Immature natural killer cell (primary cell): ENCODE measurements at places on chromosomes 4 and X. TPM values are rescaled to one million over a fixed set of nuclear protein-coding genes. Genes with fewer than 3 reads are reported as not detected.

DNA sequence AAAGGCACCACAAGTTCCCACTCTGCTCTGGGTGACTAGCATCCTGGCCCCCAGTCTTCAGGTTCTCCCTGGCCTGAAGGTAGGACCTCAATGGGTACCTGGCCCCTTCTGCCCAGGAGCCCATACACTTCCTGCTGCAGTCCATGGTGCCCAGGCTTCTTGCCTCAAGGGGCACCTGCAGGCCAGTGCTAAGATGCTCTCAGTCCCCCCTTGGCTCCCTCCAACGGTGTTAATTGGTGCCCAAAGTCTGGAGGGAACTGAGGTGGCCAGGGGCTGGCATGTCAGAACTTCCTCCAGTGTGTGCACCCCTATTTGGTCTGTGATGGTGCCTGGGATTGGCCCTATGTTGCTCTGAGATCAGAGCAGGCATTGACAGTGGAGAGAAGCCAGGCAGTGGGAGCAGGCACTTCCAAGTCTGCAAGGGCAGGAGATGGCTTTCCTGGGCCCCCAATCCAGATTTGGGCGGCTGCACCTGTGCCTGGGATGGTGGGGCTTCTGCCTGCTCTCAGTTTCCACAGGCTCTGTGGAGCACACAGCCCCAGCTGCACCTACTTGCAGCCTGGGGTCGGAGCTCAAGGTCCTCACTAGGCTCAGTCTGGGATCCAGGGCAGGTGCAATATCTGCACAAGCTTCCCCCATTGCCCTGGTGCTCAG, 301.6 kb downstream of the FAM47B start:
- DNase-seq, result no peak
- H3K4me3 ChIP-seq, result no peak overlapping the region
- peaks cover 3% of the 10 kb centered on the region for H3K27me3 ChIP-seq
- no peaks in the 10 kb centered on the region for H3K36me3 ChIP-seq
- no peaks in the 10 kb centered on the region for H3K4me1 ChIP-seq

DNA sequence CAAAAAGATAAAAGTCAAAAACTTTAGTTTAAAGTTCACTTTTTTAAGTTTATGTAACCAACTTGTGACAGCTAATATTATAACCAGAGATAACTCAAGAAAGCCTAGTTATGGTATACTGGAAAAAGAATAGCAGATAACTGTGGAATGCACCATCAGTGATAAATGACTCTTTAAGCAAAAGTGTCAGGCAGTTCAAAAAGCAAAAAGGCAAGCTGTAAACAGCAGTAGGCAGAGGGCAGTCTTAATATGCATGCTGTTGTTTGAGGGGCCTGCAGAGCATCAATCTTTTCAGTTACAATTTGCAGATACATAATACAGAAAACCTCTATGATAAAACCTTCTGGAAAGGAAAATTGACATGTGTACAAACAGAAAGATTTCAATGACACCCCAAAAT, 81.8 kb upstream of the JADE1 start:
- H3K4me3 ChIP-seq, result no peak overlapping the region
- H3K36me3 ChIP-seq, result no peaks in the 10 kb centered on the region
- H3K27me3 ChIP-seq, result no peaks in the 10 kb centered on the region

- peaks cover 4% of the 10 kb centered on the region for H3K4me1 ChIP-seq
- H3K27ac ChIP-seq, result no peak overlapping the region
- no peaks in the 10 kb centered on the region for H3K36me3 ChIP-seq
- DNase-seq, result no peak
- H3K4me3 ChIP-seq, result no peak overlapping the region
- peaks cover 2% of the 10 kb centered on the region for H3K27me3 ChIP-seq
Measured at GRCh38 chrX:77453190-77453589, 6.0 kb downstream of the FGF16 start.

- peak within 1 kb of the TSS; percentile 94 for H3K27ac ChIP-seq
- H3K36me3 ChIP-seq, result no peaks in the 10 kb centered on the region
- peak within 1 kb of the TSS; percentile 97 for H3K4me3 ChIP-seq
- DNase-seq, result peak; percentile 82
- H3K4me1 ChIP-seq, result peaks cover 9% of the 10 kb centered on the region
Measured at GRCh38 chr4:75940692-75941253, at the start of gene NAAA. TSS of gene NAAA (minus strand) at chr4:75941013. CDS start at chr4:75940949, 64 bp downstream.

DNA sequence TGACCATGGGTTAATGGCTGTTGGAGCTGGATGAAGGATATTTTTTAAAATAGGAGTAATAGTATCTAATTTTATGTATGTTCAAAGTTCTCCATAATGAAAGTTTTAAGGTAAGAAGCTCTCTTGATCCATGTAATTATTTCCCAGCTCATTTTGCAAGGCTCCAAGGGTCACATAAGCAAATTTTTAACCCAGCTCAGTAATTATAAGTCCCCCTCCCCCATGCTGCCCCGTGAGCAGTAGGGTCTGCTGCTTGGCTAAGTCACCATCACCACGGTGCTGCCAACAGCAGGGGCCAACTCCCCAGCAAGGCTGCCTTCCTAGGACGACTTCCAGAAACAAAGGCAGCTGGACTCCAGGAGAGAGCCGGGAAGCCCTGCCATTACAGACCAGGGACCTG, 340.0 kb downstream of the FBXW7 start:
- H3K4me1 ChIP-seq, result no peaks in the 10 kb centered on the region
- no peak for DNase-seq
- peaks cover 2% of the 10 kb centered on the region for H3K27me3 ChIP-seq

GRCh38 chr4:131974730-131975129, 1174.4 kb upstream of the PCDH10 start:
- no peak for DNase-seq
- no peaks in the 10 kb centered on the region for H3K36me3 ChIP-seq
- no peak overlapping the region for H3K27ac ChIP-seq
- peaks cover 3% of the 10 kb centered on the region for H3K27me3 ChIP-seq
- H3K4me3 ChIP-seq, result no peak overlapping the region

GRCh38 chrX:68273887-68274286, 159.4 kb downstream of the OPHN1 start:
- no peak overlapping the region for H3K27ac ChIP-seq
- peaks cover 2% of the 10 kb centered on the region for H3K27me3 ChIP-seq
- H3K4me1 ChIP-seq, result no peaks in the 10 kb centered on the region
- no peak overlapping the region for H3K4me3 ChIP-seq

GRCh38 chrX:107135049-107135964, 16.7 kb upstream of the RBM41 start:
- peaks cover 6% of the 10 kb centered on the region for H3K27me3 ChIP-seq
- no peak for DNase-seq
- no peaks in the 10 kb centered on the region for H3K36me3 ChIP-seq
- peaks cover 15% of the 10 kb centered on the region for H3K4me1 ChIP-seq
- no peak overlapping the region for H3K27ac ChIP-seq

GRCh38 chr4:15314974-15315373, 112.9 kb upstream of the C1QTNF7 start:
- peaks cover 4% of the 10 kb centered on the region for H3K27me3 ChIP-seq
- H3K36me3 ChIP-seq, result no peaks in the 10 kb centered on the region
- no peaks in the 10 kb centered on the region for H3K4me1 ChIP-seq
- H3K27ac ChIP-seq, result no peak overlapping the region

GRCh38 chrX:46587158-46587557, 13.6 kb downstream of the CHST7 start:
- peak overlapping the region; percentile 82 for H3K27ac ChIP-seq
- DNase-seq, result no peak
- peaks cover 2% of the 10 kb centered on the region for H3K27me3 ChIP-seq
- no peak overlapping the region for H3K4me3 ChIP-seq
- no peaks in the 10 kb centered on the region for H3K36me3 ChIP-seq

GRCh38 chrX:78643096-78643495, 16.0 kb downstream of the RTL3 start:
- no peak for DNase-seq
- H3K4me3 ChIP-seq, result no peak overlapping the region
- H3K4me1 ChIP-seq, result no peaks in the 10 kb centered on the region
- H3K27me3 ChIP-seq, result peaks cover 5% of the 10 kb centered on the region
- no peak overlapping the region for H3K27ac ChIP-seq

DNA sequence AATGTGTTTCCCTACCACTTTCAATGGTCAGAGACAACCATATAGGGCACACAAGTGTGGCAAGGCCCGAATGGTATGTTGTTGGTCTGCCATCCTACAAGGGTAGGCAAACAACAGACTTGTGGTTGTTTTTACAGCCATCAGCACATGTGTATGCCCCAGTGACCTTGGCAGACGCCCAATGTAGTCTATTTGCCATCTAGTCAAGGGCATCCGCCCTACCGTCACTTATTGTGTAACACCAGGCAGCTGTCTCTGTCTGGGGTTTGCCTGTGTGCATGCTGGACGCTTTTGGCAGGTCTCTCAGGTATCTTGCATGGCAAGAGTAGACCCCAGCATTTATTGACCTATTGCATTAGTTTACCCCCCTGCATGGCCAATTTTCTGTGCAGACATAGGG, 1145.5 kb upstream of the POU3F4 start:
- no peak overlapping the region for H3K4me3 ChIP-seq
- DNase-seq, result no peak
- peaks cover 3% of the 10 kb centered on the region for H3K27me3 ChIP-seq

- no peak for DNase-seq
- no peak overlapping the region for H3K27ac ChIP-seq
- peaks cover 4% of the 10 kb centered on the region for H3K27me3 ChIP-seq
- no peaks in the 10 kb centered on the region for H3K4me1 ChIP-seq
- peaks cover 14% of the 10 kb centered on the region for H3K36me3 ChIP-seq
- H3K4me3 ChIP-seq, result no peak overlapping the region
Measured at GRCh38 chr4:7811536-7812191, 128.0 kb downstream of the AFAP1 start.

- H3K27me3 ChIP-seq, result no peaks in the 10 kb centered on the region
- no peak for DNase-seq
- H3K4me3 ChIP-seq, result no peak overlapping the region
- H3K27ac ChIP-seq, result no peak overlapping the region
Measured at GRCh38 chrX:38538134-38538533, 23.2 kb upstream of the TSPAN7 start.

The TMPRSS11D gene
- polyA plus RNA-seq, result not detected

The CLDN34 gene
- polyA plus RNA-seq, result not detected

The EOLA2 gene
- 51.5 TPM for polyA plus RNA-seq

The TMSB15C gene
- not detected for polyA plus RNA-seq

The LNX1 gene
- polyA plus RNA-seq, result 0.12 TPM

The DCAF4L1 gene
- not detected for polyA plus RNA-seq

The CDX4 gene
- polyA plus RNA-seq, result not detected

The CHRDL1 gene
- not detected for polyA plus RNA-seq

The WWC2 gene
- 3.7 TPM for polyA plus RNA-seq

The EXOC1 gene
- polyA plus RNA-seq, result 9.9 TPM

The RHOXF2 gene
- 0.12 TPM for polyA plus RNA-seq

The GYG2 gene
- not detected for polyA plus RNA-seq
